ENCODE measurements at places on chromosomes 4 and X.

- DNase-seq, result no peak
Measured at GRCh38 chrX:37462346-37462745, 109.1 kb upstream of the LANCL3 start.

DNA sequence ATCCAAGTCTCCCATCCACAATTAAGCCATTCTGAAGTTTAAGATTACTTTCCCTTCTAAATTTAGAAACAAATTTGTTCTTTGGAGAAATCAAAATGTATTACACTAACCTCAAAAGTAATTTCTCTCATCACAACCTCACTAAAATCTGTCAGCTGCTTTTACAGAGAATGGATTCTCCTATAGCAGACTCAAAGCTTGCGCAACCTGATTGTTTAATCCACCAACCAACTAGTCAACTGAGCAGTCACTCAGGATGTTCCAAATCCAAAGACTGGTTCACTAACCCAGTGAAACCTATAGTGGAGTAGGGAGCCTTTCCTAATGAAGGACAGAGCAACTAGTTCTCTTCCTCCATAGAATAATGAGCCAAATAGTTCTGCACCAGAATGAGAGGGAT, 44.3 kb downstream of the RCHY1 start:
- DNase-seq, result no peak

GRCh38 chr4:53702334-53703266, 111.3 kb upstream of the LNX1 start:
- no peak for DNase-seq

GRCh38 chrX:24294619-24295018, 19.2 kb downstream of the SUPT20HL2 start:
- peak; percentile 14 for DNase-seq

DNA sequence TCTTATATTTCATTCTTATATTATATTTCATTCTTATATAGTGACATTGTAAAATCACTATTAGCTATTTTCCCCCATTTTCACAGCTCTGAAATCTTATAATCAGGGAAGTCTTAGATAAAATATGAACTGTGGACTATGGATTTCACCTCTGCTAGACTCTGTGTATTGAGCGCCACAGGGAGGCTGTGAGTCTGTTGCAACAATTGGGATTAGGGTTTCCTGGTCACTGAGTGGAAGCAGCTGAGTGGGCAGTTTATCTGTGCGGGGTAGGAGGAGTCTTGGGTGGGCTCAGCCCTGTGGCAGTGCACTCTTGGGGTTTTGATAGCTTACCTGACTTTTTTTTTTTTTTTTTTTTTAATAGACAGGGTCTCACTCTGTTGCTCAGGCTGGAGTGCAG, 249.5 kb downstream of the PTTG2 start:
- no peak for DNase-seq

DNA sequence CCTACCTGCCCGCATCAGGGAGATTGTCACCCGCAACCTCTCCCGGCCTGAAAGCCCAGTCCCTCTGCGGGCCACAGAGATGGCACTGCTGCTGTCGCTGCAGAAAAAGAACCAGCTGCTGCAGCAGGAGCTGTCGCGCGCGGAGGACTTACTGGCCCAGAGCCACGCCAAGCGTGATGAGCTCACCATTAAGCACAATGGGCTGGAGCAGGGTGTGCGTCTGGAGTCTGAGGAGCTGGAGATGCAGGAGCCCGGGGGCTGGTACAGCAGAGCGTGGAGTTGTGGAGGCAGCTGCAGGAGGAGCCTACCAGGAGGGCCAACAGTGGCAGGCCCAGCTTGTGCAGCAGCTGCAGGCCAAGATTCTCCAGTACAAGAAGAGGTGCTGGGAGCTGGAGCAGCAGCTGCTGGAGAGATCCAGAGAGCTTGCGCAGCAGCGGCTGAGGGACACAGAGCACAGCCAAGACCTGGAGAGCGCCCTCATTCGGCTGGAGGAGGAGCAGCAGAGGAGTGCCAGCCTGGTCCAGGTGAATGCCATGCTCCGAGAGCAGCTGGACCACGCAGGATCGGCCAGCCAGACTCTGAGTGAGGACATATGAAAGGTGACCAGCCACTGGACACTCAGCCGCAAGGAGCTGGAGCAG, 11.3 kb downstream of the SMIM10L2A start:
- DNase-seq, result no peak

DNA sequence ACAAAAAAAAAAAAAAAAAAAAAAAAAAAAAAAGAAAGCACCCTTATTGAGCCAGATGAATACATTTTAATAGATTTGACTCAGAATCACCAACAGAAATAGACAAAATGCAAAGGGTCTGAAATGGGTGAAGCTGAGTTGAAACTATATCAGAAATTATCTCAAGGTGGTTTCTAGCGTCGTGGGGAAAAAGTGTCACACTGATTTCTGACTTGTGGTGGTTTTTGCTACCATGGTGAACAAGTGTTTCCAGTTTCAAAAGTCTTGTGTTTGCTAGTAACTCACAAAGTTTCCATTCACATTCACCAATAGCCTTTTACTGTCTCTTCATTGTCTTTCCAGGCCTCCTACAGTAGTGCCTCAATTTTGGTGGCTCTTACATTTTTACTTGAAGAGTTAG, 135.5 kb downstream of the ARHGAP24 start:
- DNase-seq, result no peak

GRCh38 chr4:62670514-62670913, 1470.4 kb downstream of the ADGRL3 start:
- DNase-seq, result no peak

DNA sequence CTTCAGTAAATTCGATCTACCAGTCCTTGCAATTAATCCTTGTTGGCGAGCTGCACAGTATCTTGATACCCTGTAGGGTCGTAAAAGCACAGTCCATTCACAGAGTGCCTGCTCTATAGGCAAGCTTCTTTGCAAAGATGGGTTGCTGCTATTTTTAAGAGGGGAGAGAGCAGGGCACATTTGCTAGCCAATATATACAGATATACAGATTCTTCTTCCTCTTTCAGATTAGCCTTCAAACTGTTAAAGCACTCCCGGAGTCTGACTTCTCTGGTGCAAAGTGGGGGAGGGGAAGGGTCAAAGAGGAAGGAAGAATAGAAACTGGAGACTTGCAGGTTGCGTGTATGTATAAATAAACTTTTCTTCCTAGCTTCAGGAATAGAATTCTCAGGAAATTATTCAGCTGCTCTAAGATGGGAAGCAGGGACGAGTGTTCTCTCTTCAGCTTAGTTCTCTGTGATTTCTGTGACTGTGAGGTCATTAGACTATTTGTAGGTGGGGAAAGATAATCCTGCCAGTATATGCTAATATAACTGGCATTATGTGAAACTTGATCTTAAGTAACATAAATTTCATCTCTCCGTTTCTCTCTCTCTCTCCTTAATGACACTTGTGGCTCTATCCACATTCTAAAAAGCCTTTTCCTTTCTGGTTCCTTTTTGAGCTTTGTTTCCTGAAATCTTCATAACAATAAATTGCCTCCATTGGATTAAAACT, at the start of gene CYSLTR1:
Gene CYSLTR1 (minus strand): TSS at position 242 of the 717 bp plus-strand sequence. CDS start 53,865 bp downstream, outside the sequence.
- no peak for DNase-seq

DNA sequence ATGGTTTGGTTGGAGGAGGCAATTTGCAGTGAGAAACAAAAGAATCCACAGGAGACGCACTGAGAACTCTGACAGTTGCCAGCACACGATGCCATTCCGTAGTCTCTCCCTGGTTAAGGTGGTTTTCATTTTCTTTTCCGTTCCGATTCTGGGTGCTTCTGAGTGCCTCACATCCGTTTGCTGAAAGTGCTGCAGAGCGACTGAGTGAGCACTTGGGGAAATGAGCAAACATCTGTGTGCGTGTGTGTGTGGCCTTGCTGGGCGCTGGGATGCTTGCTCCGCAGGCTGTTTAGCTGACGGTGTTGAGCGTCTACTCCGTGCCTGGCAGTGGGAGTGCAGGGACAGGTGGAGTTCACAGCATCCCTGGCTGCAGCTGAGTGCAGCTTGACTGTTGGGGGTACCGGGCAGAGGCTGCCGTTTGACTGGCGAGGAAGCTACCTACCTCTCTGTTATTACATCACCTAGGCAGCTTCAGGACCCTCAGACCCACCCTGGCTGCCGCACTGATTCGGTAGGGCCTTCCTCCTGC, 49.3 kb downstream of the SORCS2 start:
- DNase-seq, result no peak

- no peak for DNase-seq
Measured at GRCh38 chr4:134812611-134813010, 611.0 kb upstream of the PABPC4L start.

- no peak for DNase-seq
Measured at GRCh38 chr4:99960648-99961047, 10.6 kb upstream of the H2AZ1 start.

GRCh38 chr4:168743601-168744000, 246.7 kb downstream of the PALLD start:
- DNase-seq, result no peak

DNA sequence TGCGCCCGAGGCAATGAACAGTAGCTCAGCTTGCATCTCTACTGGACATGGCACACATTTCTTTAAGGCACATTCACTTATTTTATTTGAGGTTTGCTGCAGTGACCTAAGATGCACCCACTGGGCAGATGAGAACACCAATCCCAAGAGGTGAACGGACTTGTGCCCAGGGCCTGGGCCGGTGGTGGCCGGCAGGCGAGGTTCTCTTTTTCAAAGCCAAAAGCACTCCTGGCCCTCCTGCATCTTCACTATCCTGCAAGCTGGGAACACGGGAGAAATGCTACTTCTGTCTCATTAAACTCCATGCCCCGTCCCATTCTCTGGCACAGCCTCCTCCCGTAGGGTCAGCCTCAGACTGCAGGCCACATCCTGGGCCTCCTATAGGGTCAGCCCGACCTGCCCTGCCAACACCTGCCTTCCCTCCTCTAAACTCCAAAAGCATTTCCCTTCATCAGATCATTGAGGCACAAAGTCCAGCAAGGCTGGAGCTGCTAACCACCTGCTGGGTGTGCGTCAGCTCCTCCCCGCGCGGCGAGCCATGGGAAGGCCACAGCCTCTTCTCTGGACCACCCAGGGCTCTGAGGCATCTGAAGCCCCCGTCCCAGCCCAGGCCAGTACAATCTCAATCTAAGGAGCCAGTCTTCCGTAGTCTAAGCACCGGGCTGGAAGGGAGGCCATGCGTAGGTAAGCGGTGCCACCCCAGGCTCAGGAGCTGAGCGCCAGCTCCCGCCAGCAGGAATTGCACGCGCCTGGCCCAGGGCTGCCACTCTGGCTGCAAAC, 166.1 kb downstream of the AFAP1 start:
- DNase-seq, result no peak

- no peak for DNase-seq
Measured at GRCh38 chr4:42678512-42678911, 21.6 kb upstream of the ATP8A1 start.

GRCh38 chr4:81600520-81601357, 129.0 kb upstream of the RASGEF1B start:
- DNase-seq, result no peak

- DNase-seq, result no peak
Measured at GRCh38 chr4:145340071-145340675, 141.5 kb upstream of the SMAD1 start.

GRCh38 chr4:76546759-76547742, 112.0 kb downstream of the SHROOM3 start:
- DNase-seq, result no peak

DNA sequence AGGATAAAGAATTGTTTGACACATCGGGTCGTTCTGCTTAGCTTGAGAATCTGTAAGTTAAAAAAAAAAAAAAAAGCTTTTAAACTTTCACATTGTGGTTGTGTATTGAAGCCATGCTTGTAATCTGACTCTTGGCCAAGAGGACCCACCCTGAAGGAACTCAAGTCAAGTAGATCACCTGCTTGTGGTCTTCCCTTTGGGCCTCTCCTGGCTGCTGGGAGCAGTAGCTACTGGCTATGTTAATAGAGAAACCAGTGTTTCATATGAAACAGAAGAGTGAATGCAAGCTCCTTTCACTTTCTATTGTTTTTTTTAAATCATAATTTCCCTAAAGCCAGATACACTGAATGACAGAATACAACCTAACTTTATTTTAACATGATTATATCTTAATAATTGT, 402.4 kb upstream of the NDST4 start:
- no peak for DNase-seq

- DNase-seq, result no peak
Measured at GRCh38 chr4:175539498-175539897, 272.6 kb downstream of the GPM6A start.

GRCh38 chr4:4334798-4335520, 44.9 kb downstream of the ZBTB49 start:
- DNase-seq, result peak; percentile 43

- DNase-seq, result no peak
Measured at GRCh38 chr4:94419956-94420355, 31.8 kb upstream of the PDLIM5 start.

GRCh38 chrX:7586126-7586525, 256.8 kb upstream of the VCX start:
- no peak for DNase-seq

DNA sequence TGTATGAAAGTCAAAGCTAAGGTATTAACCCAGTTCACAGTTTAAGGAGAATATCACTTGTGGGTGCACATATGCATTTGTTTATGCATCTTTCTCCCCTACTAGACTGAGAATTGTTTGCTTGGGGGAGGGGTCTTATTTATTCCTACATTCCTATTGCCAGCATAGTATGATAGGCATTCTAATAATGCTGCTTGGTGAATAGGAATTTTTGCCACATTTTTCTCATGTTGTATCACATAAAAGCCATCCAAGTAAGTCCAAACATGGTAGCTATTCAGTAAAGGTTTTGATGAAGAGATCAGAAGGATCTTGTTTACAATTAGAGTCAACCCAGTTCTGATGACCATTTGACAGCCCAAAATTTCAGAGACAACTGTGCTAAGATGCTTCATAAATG, 48.6 kb downstream of the ASB9 start:
- no peak for DNase-seq

DNA sequence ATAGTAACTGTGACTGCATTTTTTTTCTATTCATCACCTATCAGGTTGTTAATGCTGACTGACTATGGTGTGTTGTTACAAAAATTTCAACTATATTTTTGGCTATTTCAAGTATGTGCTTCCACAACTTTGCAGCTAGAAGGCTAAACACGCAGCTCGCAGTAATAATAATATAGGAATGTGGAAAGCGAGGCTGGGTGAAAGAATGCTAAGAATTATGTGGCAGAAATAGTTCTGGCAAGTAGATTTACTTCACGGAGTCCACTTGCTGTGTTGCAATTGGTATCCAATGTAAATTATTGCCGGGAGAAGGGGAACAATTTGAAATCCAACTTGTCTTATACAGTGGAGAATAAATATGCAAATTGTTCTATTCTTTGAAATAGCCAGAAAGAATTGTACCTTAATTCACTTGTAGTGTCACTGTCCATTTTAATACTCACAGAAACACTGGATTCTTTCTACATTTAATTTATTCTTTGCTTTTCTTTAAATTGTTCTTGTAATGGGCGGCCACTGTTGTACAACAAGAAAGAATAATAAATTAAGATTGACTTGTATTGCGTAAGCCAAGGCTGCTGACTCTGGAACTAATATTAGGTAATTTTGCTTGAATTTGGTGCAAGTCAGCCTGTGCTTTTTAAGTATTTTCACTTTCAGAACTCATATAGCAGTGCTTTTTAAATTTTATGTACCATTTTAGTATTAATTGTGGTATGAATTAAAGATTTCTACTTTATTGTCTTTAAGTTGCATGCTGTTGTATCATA, 154.9 kb downstream of the FRMPD4 start:
- DNase-seq, result no peak

DNA sequence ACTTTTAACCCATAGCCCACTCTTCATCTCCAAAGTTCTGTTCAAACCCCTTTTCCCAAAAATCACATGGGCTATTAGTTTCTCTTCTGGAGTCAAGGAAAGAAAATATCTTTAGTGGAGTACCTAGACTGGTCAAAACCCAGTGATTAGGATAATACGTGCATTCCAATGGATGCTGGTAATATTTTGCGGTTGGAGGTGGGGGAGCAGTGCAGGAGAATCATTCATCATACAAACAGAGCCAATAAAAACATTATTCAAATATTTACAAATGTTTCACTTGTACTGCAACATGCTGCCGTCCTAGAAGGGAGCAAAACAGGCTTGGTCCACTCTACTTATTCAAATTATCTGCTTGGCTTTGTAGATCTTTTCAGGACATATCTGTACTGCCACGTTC, 57.2 kb upstream of the RAB9B start:
- DNase-seq, result no peak
